Activated gamma-delta T cell treated with anti-CD3 and anti-CD28 coated beads, Interleukin-2, amount 50 U/mL, for 16 hours (primary cell): ENCODE measurements at places on chromosomes 3 and 15.

GRCh38 chr3:9507586-9508578 lies 45.7 kb downstream of the LHFPL4 start:
- DNase-seq = no peak

- no peak for DNase-seq
Measured at GRCh38 chr3:125351152-125351551, 24.0 kb downstream of the ZNF148 start.

GRCh38 chr3:190031887-190032752 lies 88.6 kb downstream of the P3H2 start:
- DNase-seq = no peak

DNA sequence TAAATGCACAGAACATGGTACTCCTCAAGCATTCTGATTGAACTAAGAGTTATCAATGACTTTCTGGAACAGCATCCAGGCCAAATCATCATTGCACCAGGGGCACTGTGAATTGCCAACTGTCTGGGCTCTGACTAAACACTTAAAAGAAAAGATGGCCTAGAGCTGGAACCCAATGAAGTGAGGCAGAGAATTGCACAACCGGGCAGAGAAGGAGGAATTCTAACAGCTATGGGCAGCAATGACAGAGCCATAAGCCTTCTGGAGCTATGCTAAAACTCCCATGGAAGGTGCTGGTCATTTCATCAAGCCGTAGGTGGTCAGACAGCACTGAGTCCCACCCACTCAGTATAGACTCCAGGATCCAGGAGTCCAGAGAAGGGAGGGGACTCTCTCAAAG lies 48.1 kb upstream of the OXTR start:
- no peak for DNase-seq

- no peak for DNase-seq
Measured at GRCh38 chr3:64561325-64561843, 126.4 kb downstream of the ADAMTS9 start.

- DNase-seq = no peak
Measured at GRCh38 chr3:14672588-14672987, 2.4 kb upstream of the C3orf20 start.

- DNase-seq = no peak
Measured at GRCh38 chr3:188901126-188901525, 270.6 kb upstream of the TPRG1 start.
